ENCODE measurements at places on chromosomes 11 and 22.

- no peak for DNase-seq
Measured at GRCh38 chr11:71213696-71214552, 38.5 kb downstream of the SHANK2 start.

DNA sequence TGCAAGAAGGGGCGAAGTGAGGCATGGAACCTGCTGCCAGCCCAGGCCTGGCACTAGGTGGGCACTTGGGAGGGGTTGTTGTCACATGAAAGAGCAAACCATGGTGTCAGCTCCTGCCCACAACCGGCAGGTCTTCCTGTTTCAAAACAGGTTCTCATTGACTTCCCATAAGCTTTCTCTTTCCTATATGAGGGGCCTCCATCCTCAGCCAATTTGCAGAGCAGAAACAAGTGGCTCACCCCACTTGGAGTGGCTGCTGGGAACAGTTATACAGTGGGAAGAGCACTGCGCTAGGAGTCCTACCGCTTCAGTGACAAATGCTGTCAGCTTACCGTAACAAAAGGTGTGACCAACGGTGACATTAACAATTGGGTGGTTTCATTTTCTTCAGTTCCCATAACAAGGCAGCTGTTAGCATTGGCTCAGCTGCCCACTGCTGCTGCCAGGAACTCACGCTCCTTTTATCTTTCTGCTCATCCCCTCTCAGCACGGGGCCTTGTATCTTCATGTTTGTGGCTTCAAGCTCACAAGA lies 10.2 kb upstream of the SSTR3 start:
- DNase-seq, result no peak

GRCh38 chr11:92550411-92550810 lies 325.8 kb downstream of the FAT3 start:
- DNase-seq, result no peak

DNA sequence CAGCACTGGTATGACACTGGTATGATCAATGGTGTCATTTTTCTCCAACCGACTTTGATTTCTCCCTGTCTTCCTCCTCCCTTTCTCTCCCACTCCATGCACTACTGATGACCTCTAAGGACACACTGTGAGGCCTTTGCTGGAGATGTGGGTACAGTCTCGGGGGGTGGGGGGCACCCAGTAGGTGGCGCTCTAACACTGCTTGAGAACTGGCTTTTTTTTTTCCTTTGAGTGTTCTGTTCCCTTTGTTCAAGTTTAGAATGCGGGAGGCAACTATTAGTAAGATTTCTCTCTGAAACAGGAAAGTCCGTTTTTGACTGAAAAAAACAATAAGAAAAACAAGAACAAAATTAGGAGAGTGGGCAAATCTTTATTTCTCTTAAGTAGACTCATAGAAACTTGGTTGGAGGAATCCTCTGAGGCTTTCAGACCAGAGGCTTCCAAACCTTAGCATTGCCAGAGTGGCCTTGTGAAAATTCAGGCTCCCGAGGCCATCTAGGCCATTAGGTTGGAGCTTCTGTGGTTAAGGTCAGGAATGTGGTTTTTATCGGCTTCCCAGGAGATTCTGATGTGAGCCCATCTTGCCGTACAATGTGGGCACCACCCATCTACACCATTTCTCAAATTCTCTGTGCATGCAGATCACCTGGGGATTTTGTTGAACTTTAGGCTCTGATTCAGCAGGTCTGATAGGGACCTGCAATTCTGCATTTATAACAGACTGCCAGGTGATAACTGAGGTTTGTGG lies 43.2 kb downstream of the PANX1 start:
- peak; percentile 46 for DNase-seq

- no peak for DNase-seq
Measured at GRCh38 chr11:90556026-90556425, 333.2 kb upstream of the CHORDC1 start.

GRCh38 chr22:19559324-19559811 lies 35.2 kb upstream of the CLDN5 start:
- no peak for DNase-seq

DNA sequence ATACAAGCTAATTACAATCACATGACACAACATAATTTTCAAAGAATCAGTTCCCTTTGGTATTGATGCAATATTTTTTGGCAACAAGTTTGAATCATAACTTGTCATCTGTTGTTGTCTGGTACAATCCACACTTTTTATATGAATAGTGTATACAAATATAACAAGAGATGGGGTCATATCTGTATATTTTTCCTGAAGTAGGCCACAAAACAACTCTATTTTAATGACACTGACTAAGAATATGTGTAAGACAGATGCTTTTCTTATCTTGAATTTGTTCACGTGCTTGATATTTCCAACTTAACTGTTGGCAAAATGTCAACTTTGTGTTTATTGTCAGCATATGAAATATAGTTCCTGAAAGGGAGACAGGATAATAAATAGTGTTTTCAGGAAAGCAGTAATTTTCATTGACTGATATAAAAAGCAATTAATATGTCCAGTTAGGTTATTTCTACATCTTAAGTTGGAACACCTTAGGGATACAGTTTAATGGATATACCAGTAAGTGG lies 27.9 kb downstream of the NOX4 start:
- no peak for DNase-seq

DNA sequence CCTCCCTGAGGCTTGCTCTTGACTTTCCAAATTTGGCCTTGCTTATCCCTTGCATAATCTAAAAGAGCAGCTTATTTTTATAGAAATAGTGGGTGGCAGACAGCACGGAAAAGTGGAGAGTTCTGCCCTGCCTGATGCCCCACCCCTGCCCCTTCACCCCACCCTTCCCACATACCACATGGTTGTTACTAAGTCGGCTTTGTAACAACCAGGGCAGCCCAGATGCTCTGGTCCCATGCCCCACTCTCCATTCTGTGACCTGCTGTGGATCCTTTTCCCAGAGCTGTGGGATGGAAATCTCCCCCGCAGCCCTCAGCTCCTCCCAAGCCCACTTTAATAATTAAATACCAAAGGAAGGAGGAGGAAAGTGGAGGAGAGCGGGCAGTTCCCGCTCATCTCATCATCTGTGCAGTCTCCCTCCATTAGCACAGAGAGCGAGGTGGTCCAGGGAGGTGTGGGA lies 10.9 kb downstream of the MRGPRF start:
- no peak for DNase-seq

DNA sequence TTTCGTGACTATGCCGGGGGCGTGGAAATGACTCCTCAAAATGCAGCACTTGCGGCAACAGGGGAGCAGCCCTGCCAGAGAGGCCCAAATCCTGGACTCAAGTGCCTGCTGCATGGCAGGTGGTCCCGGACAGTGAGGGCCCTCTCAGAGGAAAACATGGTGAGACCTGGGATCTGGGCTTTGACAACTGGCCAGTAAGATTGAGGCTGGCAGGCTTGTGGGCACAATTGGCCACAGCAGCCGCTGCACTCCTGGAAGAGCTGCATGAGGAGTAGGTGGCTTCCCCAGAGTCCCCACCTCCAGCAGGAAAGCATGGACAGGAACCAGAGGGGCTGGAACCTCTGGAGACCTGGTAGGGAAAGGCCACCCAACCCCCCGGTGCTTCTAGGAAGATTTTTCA lies 13.4 kb downstream of the LINC01488 start:
- no peak for DNase-seq

DNA sequence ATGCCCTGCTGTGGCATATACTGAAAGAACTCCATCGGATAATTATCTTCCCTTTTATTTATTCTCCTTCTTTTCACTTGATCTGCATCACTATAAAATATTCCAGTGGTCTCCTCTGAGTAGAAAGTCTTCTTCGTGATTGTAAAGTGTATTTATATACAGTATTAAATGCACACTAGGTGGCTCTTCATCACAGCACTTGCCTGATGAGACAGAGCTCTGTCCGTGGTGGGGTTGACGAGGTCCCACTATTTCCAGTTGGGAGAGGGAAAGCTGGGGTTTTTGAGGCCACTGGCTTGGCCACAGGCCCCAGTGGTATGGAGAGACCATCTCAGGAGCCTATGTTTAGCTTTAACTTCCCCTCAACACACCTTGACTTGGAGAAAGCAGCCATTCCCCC lies 31.6 kb upstream of the ZBTB16 start:
- DNase-seq, result no peak

- no peak for DNase-seq
Measured at GRCh38 chr11:30535818-30536217, 50.3 kb downstream of the MPPED2 start.

GRCh38 chr11:67605231-67606011 lies 1.3 kb upstream of the NDUFV1 start:
- no peak for DNase-seq

GRCh38 chr11:75369560-75370255 lies 18.2 kb upstream of the ARRB1 start:
- DNase-seq, result no peak

GRCh38 chr11:65952052-65952521 lies 6.8 kb downstream of the TSGA10IP start:
- DNase-seq, result no peak

GRCh38 chr22:35518811-35519210 lies 21.8 kb upstream of the RASD2 start:
- DNase-seq, result no peak

DNA sequence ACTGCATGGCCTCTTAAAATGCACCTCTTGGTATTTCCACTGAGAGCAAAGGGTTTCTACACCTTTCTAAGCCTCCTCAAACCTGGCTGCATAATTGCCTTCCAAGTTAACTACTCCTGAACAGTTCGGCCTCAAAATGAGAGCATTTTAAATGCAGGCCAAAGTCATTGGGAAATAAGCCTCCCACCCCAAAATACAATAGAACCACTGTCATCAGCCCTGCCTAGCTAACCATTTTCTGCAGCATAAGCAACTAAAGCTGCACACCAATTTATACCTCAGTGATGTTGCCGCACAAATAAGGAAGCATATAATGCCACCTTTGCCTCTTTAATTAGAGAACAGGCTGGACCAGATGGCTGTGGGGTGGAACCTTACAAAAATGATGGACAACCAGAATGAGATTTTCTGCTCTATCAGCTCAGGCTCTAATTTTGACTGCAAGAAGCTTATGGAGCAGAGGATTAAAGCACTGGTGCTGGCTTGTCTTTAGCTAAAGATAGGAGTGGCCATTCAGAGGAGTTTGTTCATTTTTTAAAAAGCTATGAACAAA lies 4.3 kb downstream of the TOB2 start:
- no peak for DNase-seq

DNA sequence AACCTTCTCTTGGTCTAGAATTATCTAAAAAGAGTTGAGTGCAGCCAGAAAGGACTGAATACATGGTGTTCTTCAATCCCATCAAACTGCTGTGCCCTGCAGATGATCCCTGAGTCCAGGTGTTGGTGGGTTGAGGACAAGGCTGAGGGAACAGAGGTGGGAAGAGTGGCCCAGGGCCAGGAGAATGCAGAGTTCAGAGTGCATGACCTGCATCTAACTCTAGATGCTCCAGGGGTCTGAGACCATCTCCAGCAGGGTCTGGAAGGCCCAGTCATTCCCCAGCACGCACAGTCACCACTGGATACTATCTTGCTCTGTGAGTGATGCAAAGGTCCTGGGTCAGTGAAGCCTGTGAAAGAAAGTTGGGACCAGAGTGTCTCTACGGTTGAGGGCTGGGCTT lies 2.1 kb upstream of the VPREB1 start:
- no peak for DNase-seq

- DNase-seq, result no peak
Measured at GRCh38 chr22:29703569-29704195, 16.1 kb upstream of the CABP7 start.

GRCh38 chr11:107744736-107745135 lies 32.9 kb upstream of the SLN start:
- no peak for DNase-seq

GRCh38 chr11:19357943-19358342 lies 117.2 kb upstream of the E2F8 start:
- DNase-seq, result no peak

All from fibroblast of upper back skin (primary cell).